ENCODE measurements at places on chromosomes 16 and 17.

DNA sequence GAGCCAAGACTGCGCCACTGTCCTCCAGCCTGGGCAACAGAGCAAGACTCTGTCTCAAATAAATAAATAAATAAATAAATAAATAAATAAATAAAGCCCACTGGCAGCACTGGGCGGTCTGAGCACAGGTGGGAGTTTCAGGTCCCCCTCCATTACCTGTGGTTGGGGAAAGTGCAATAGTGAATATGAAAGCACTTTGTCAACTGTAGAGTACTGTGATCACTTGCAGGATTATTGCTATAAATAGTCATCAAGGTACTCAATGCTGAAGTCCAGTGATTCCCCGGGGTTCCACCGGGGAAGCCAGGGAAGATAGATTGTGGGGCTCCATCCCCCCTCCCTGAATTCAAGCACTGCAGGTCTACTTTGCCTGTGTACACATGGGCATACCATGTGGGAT lies 42.7 kb upstream of the CPNE2 start:
- DNase-seq = no peak

GRCh38 chr16:85302848-85303353 lies 190.6 kb upstream of the CIBAR2 start:
- peak; percentile 38 for DNase-seq

- DNase-seq = no peak
Observed at GRCh38 chr16:14667347-14668266, 26.5 kb downstream of the PLA2G10 start.

DNA sequence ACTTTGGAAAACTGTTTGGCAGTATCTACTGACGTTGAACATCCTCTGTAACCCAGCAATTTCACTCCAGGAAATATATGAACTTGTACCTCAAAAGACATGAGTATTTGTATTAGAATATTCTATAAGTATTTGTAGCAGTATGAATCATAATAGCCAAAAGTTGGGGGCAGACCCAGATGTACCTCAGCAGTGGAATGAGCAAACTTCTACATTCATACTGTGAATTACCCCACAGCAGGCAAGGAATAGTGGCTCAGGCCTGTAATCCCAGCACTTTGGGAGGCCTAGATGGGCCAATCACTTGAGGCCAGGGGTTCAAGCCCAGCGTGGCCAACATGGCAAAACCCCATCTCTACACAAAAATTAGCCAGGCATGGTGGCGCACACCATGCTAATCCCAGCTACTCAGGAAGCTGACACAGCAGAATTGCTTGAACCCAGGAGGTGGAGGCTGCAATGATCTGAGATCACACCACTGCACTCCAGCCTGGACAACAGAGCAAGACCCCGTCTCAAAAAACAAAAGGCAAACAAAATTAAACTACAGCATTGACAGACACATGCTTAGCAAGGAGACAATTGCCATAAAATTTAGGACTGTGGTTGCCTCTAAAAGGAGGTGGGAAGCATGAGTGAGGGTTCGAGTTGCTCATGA lies 11.2 kb upstream of the HELZ start:
- DNase-seq = no peak

GRCh38 chr17:68446626-68447041 lies 10.7 kb downstream of the WIPI1 start:
- DNase-seq = no peak

DNA sequence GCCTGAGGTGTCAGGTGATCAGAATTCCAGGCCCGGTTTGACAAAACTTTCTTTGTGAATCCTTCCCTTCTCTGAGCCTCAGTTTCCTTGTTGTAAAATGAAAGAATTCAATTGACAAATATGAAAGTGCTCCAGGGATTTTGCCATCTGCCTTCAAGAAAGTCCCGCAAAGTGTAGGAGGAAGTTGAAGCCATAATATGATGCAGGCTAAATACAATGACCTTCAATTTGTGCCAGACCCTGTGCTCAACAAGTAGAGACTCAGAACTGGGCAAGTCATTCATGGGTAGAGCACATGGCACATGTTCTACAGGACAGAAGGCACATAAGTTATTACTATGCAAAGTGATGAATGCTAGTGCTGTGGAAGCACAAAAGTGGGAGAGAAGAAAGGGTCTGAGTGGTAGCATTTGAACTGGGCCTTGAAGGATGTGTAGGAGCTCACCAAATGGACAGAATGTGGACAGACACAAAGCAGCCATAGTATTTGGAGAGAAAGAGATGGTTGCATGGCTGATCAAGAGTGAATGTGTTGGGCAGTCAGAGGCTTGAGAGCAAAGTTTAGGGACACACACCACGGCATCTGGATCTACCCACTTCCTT lies 2.4 kb upstream of the SCIMP start:
- DNase-seq = no peak

All from mesendoderm (in vitro differentiated cells).